ENCODE measurements at places on chromosomes 7 and 10.

GRCh38 chr7:151754142-151754590 lies 122.7 kb downstream of the PRKAG2 start:
- DNase-seq: peak; percentile 99

- DNase-seq: no peak
These were observed 30.1 kb upstream of the GLCCI1 start for GRCh38 chr7:7938471-7938870.

DNA sequence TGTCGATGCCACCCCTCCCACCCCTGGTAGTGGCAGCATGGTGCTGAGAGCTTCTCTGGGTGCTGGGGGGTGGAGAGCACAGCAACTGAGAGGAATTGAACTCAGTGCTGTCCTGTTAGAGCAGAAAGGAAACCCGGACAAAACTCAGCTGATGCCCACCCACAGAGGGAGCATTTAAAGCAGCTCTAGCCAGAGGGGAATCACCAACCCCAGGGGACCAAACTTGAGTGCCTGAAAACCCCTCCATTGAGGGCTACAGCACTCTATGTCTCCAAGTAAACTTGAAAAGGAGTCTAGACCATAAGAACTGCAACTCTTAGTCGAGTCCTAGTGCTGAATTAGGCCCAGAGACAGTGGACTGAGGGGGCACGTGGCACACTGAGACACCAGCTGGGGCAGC lies 16.8 kb upstream of the FOXI2 start:
- DNase-seq: no peak

- DNase-seq: no peak
These were observed 3.3 kb downstream of the TRPV5 start for GRCh38 chr7:142930126-142930730.

- peak; percentile 37 for DNase-seq
These were observed 4.7 kb downstream of the AFAP1L2 start for GRCh38 chr10:114399576-114399975.

DNA sequence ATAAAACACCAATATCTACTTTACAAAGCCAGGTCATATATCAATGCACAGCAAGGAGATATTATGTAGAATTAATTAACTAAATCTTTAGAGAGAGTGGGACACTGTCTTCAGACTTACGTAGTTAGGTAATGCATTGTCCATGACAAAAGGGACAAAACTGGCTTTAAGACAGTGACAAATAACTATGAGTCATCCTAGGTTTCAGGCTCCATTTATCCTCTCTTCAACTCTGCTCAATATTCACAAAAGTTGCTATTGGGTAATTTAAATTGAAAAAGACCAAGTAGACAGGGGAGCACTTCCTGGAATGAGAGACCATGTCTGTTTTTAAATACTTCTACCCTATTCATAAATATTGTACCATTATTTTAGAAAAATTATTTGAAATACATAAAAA lies 464.5 kb downstream of the ARL4A start:
- peak; percentile 11 for DNase-seq

- DNase-seq: no peak
These were observed 342.7 kb upstream of the KLF6 start for GRCh38 chr10:4127518-4128315.

DNA sequence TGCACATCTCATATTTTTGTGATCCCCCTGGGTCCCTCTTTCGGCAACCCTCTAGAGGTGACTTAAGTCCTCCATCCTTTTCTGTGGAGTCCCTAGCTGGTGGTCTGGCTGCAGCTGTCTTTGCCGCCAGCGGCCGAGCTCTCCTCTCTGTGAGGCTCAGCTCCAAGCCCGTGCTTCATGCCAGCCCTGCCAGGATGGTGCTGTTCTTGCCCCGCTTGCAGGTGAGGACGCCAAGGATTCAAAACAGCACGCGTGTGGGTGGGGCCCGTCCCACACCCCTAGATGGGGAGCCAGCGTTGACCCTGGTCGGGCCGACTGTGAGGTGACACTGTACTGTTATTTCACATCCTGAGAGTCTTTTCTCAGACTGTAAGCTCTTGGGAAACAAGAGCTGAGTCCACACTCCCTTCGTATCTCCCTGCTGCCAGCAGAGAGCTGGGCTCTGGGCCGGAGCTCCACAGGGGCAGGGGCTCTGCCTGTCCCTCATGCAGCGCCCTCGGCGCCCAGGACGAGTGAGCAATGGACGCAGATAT lies 36.6 kb upstream of the GJD4 start:
- DNase-seq: no peak

- DNase-seq: no peak
These were observed 110.3 kb upstream of the PALS2 start for GRCh38 chr7:24462984-24463383.

DNA sequence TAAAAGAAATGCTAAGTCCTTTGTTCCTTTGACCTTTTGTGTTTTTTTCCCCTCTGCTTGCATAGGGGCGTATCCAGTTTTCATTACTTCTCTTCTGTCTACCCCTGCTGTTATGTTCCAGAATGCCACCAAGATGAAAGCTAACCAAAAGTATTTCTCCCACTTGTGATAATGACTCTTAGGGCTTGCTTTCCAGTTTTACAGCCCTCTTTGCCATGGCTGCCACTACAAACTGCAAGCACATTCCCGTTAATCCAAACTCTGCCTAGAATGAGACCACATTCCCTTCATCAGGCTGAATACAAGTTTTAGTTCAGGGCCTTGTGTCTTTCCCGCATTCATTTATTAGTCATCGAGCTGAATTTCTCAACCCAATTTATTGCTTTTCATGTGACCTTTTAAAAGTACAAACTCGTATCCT lies 23.6 kb upstream of the CD36 start:
- peak; percentile 43 for DNase-seq

DNA sequence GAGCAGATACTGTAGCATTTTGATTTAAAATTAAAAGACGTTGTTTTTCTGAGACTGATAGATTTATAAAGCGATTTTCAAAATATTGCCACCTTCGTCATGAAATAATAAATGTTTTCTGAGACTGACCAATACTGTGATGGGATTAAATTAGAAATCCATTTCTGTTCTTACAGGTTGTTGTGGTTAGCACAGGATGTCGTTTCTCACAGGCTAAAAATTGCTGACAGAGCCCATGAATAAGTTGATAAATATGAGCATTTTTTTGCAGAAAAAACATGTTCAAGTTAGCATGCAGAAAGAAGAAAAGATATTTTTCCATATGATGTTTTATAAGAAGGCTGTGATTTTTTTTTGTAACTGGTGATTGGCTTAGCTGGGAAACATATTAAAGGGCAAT lies 66.8 kb downstream of the POU6F2 start:
- no peak for DNase-seq

DNA sequence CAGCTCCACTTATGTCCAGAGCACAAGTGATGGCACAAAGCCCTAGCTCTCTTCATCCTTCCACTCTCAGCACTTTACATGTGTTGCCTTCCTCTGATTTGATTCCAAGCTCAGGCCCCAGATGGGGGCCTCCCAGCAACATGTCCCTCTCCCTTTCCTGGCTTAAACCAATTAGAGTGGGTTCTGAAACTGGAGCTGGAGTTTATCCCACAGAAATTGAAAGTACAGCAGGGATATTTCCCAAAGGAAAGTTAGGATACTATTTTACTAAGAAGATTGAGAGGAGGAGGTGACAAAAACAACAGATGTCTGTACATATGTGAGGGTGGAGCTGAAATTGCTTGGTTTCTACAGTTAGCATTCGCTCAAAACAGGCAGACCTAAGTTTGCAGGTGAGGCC lies 724.6 kb downstream of the AUTS2 start:
- DNase-seq: no peak

DNA sequence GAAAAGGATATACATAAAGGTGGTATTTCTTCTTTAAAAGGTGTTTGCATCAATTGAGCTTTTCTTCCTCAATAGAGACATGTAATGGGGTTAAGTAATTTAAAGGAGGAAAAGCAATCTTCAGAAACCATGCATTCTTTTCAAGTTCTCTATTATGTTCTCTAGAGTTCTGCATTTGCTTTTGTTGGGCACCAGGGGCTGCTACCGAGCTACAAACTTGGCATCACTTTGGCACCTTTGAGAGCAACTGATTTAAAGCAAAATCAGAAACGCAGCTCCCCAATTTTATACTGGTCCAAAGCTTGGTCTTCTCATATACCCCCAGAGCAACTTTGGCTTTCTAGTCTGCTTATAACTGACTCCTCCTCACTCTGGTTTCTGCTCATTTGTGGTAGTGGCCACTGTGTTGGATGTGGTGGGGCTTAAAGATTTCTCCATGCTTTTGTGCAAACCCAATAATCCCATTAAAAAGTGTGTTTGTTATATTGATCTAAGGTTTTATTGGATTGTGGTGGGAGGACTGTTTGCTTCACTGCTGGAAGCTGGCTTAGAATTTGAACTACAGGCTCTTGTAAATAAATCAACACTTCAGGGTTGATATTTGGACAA lies 712.1 kb downstream of the PHTF2 start:
- DNase-seq: peak; percentile 56

GRCh38 chr7:121197455-121197854 lies 131.3 kb upstream of the WNT16 start:
- DNase-seq: no peak

- no peak for DNase-seq
These were observed 30.5 kb upstream of the MNX1 start for GRCh38 chr7:157041004-157041403.

- no peak for DNase-seq
These were observed 105.5 kb downstream of the NEUROD6 start for GRCh38 chr7:31234836-31235605.

DNA sequence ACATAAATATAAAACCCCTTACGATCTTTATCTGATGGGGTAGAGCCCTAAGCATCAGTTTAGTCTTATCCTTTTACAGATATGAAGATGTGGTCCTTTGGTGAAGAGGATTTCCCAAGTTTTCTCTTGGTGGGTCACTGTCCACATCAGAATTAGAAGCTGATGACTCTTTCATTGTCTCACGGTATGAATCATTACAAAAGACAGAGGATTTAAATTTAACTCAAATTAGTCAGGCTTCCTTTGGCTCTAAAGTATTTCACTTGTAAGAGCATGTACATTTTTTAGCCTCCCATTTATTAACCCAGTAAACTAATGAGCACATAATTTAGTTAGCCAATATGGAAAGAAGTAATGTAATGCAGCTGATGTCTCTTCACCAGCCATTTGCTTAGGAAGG lies 49.9 kb upstream of the TMEM26 start:
- DNase-seq: peak; percentile 63

DNA sequence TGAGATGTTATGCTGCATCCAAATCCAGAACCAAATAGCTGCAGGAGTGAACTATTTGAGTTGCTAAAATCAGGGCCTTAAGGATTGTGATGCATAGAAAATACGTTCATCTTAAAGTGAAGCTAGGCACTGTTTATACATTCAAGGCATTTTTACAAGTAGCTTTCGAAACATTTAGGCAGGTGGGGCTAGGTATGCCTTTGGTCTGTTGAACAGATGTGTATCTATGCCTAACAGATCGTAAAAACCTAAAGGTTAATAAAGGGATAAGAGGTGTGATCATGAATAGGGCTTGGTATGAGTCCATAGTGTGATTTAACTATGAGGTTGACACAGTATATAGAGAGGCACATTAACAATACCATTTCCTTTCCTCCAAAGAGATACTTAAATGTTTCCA lies 262.5 kb downstream of the SEMA3D start:
- no peak for DNase-seq

- no peak for DNase-seq
These were observed 80.0 kb downstream of the ZNF277 start for GRCh38 chr7:112286250-112287086.

DNA sequence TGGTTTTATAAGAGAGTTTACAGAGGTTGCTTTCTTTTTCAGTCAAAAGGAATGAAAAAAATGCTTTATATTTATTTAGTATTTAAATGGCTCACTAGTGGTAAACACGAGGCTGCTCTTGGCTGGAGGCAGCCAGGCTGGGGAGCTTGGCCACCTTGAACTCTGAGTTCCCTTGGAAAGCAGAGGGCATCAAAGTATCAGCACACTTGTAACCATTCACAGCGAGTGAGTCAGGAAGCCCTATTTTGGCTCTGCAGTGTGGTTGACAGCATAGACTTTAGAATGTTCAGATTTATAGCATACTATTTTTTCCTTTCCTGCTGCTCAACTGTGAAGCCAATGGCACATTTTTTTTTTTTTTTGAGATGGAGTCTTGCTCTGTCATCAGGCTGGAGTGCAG lies 51.6 kb downstream of the CYCS start:
- peak; percentile 46 for DNase-seq

DNA sequence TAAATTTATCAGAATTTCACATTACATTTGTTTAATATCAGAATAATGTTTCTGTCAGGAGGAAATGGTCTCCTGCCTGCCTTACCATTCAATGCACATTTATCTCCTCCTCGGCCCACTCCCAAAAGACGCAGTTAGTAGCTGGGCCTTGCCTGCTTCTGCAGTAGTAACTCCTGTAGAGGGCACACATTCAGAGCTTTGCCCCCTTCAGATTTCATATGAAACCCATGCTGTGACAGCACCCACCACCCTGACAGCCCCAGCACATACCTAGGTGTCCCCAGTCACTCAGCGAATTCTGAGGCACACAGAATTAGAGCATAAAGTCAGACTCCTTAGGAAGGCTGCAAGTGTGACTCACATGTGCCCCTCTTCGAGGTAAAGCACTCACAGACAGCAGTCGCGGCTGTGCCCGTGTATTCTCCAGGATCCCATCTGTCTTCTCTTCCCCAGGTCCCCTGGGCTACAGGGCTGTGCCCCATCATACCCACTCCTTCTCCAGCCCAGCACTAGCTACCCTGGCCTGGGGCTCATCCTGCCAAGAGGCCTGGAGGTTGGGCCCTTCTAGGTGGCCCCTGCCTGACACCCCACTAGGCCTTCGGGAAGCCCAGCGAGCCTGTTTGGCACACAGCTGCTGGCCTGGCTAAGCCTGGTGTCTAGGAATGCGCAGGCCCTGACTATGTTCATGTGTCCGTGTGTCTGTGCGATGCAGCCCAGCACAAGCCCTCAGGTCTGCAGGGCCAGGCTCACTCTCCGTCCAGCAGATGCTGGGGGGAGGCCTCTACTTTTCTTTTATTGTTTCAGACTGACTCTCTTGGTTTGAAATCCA lies 4.7 kb upstream of the DEPP1 start:
- DNase-seq: no peak

DNA sequence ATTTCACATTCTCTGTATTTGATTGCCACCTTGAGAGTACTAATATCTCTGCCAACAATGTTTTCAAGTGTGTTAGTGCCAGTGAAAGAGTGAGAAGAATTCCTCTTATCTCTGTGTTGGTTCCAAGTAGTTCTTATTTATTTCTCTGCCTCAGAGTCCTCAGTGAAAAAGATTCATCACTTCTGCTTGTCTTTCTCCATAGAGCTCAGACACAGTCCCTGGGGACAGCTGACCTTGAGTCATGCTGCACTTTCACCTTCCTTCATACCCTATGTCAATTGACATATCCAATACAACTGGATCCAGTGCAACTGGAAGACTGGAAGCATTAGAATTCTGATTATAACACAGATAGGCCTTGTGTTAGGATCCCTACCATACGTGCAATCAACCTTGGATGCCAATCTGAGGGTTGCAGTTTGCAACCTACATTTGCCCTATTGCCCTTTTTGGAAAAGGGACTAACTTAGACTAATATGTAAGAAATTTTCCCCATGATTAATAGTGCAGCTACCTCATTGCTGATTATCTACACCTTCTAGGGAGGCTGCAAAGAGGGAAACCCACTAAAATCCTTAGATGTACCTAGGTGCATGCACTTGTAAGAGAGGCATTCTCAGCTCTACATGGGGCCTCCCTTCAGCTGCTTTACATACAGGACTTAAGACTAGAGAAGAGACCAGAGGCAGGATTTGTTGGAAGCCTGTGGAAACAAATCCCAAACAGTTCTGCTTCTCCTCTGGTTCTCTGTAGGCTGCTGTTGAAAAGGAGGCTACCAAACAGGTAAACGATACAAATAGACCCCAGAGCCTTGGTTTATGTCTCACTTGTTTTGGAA lies 8.4 kb downstream of the IFIT2 start:
- no peak for DNase-seq

GRCh38 chr7:92133133-92133736 lies 1.0 kb downstream of the CYP51A1 start:
- no peak for DNase-seq
